Stimulated activated CD4-positive, alpha-beta T cell treated with anti-CD3 and anti-CD28 coated beads, Interleukin-12 subunit alpha, Interleukin-12 subunit beta, amount 100 ng/mL, for 48 hours (primary cell): ENCODE measurements at places on chromosomes 7 and 10.

GRCh38 chr10:101986624-101986971 is 69.4 kb downstream of the ARMH3 start:
- no peak for DNase-seq

DNA sequence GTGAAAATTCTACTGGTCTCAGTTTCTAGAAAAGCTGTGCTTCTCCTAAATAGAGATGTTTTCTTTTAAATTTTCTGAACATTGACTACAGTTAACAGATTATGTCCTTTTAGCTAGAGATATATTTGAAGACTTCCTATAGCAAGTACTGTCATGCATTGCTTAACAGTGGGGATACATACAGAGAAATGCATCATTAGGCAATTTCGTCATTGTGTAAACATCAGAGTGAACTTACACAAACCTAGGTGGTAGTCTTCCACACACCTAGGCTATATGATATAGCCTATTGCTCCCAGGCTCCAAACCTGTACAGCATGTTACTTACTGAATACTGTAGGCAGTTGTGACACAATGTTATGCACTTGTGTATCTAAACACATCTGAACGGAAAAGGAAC is 28.5 kb downstream of the PIK3CG start:
- DNase-seq, result no peak

GRCh38 chr7:12895296-12895695 is 207.9 kb downstream of the ARL4A start:
- no peak for DNase-seq

GRCh38 chr10:132927824-132928223 is 14.5 kb downstream of the CFAP46 start:
- no peak for DNase-seq

DNA sequence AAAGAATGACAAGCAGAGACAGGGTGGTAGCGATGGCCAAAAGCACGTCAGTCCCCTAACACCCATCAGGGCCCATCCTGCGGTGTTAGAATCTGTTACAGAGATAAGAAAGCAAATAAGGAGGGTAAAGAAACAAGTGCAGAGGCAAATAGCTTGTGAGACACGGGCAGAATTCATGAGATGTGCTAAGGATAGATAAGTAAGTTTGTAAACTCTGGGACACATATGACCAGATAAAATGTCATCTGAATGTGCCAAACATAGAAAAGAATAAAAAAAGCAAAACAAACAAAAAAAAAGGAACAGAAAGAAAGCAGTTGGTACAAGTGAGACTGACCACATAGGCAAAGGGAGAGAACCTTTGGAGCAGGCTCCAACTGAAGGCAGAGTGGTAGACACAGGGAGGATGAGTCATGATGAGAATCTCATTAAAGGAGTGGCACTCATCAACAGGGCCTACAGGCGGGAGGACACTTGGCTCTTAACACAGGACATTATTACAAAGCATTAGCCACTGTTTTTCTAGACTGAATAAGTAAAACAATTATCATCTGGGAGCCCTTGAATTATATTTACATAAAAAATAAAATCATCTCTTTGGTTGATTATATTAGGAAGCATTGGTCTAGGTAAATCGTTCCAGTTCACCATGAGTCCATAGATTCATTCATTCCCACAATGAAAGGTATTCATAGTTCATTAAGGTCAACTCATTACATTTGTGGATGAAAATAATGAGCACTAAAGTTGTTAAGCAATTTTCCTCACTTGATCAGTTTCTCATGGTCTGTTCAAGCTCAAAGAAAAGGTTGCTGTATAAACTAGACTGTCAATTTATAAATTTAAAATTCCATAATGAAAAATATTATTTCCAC is 21.5 kb upstream of the EPHB6 start:
- no peak for DNase-seq

DNA sequence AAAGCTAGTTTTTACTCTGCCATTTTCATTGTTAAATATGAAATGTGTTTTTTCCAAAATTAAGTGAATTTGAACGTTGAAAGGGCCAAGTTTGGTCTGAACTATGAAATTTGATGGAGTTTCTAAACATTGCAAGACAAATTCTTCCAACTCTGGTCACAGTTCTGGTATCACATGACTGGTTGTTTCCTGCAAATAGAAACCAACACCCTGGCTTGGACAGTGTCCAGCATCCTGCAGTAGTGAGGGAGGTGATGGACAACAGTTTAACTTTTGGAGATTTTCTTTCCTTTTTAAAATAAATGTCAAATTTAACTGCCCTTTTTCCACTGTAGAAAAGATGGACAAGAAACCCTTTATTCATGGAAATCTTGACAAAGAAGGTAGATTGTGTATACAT is 54.8 kb upstream of the AGBL3 start:
- no peak for DNase-seq

DNA sequence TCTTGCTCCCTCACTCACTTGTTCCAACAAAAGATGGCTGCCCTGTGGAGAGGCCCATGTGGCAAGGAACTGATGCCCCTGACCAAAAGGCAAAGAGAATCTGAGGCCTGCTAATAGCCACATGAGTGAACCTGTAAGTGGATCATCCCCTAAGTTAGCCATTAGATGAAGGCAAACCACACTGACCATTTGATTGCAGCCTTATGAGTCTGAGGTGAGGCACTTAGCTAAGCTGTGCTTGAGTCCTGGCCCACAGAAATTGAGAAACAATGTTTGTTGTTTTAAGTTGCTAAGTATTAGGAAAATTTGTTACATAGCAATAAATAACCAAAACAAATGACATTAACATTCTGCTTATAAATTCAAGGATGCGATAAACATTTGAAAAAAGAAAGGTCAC is 100.1 kb upstream of the BET1 start:
- DNase-seq, result no peak

DNA sequence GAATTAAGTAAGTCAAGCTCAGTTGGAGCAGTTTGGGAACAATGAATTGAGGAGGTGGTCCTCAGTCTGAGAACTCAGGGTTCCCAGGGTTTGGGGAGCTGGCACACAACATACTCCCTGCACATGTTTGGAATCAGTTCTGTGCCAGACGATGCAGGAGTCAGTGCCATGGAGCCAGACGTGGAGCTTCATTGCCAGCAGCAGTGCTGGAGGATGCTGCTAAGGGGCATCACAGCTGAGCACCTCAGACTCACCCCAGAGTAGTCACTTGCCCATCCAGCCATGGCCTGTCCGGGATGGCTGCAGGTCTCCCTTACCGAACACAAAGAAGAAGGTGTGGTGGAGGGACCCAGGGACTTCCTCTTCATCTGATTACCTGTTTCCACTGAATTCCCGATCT is 7.9 kb downstream of the GIMAP5 start:
- DNase-seq, result no peak

- DNase-seq, result no peak
Observed at GRCh38 chr7:125876431-125876830, 946.8 kb upstream of the POT1 start.

DNA sequence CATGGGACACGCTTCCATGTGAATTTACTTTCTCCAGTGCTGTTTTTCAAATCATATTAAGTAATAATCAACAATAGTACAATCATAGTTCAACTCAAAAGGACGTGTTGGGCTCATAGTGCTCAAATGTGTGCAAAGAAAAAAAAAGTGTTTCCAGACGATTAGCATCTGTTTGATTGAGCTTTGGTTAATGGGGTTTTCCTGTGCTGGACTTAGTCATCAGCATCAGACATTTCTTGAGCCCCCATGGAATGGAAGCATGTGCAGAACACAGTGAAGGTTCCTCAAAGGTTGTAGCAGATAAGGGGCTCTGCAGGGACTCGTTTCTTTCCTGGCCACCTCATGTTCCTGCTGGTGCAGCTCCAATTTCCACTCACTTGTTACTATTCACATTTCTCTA is 233.9 kb downstream of the PAXIP1 start:
- no peak for DNase-seq

DNA sequence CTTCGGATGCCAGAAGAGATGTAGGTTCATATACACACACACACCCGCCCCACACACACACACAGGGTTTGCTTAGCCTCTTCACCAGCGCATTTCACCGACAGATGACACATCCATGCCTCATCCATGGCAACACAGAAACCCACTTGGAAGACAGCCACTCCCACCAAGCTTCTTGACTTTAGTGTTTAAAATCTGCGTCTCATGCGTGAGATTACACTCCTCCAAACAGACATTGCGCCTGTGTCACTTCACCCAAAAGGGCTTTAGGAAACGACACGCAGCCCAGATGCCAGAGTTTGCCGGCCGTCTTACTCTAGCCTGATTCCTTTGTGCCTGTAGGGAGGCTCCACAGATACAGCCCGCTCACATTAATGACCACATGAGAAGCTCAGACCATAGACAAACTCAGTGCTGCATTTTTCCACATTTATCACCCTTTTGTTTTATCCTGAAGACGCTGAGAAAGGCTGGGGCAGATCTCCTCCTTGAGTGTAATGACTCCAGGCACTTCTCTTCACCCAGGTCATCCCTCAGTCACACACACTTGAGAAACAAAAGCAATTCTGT is 73.8 kb downstream of the DIP2C start:
- DNase-seq, result no peak

GRCh38 chr7:142853739-142854371 is 1.0 kb upstream of the EPHB6 start:
- DNase-seq, result peak; percentile 47

DNA sequence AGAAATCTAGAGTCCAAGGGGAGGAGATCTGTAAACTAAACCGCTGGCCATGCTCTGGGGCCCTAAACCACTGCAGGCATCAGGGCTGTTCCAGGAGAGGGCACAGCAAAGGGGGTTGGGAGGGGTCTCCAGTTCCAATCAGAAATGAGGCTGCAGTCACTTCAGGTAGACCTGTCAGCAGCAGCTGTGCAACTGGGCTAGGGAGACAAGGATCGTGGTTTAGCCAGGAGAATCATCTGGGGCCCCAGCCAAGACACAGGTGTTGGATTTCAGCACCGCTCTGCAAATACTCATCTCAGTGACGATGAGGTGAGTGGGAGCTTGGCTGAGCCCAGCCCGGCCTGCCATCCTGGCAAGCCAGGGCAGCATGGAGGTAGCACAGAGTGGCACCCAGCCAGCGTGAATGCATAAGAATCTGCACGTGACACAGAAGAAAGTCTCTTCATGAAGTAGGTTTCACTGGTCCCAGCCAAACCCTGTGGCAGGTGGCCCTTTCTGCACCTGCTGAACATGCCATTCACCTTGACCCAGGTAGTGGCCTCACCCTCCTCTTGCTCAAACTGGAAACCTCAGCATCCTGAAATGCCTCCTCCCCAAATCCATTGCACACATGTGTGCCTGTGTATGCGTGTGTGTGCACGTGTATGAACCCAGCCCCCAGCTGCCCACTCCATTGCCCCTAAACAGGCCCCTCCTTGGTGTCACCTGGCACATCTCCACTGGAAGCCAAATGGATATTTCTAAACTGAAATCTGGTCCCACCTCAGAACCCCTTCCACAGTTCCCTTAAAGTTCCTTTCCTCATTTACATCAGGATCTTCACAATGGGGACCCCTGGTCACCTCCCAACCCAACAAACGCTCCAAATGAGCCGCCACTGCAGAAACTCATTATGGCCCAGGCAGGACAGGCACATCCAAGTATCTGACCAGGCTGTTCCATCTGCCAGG is 9.6 kb downstream of the GPRIN2 start:
- DNase-seq, result no peak

- no peak for DNase-seq
Observed at GRCh38 chr10:43076876-43077420, at the start of gene RET. RET (plus strand) TSS chr10:43077069; CDS start chr10:43077259, 190 bp downstream.

DNA sequence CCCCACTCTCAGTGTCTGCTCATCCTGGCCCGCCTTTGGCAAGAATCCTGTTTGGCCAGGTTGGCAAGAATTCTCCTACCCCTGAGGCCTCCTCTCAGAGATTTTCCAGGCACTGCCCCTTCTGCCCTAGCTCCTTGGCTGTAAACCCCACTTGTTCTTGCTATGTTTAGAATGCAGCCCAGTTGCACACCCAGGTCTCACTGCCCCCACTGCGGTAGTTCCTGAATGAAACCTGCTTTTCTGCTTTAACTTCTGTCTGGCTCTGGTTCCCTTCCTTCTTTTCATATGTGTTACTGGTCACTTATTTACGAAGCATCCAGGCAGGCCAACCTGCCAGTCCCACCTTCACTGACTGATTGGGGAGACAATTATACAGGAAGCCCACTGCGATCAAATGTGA is 576.9 kb downstream of the GLRX3 start:
- no peak for DNase-seq

DNA sequence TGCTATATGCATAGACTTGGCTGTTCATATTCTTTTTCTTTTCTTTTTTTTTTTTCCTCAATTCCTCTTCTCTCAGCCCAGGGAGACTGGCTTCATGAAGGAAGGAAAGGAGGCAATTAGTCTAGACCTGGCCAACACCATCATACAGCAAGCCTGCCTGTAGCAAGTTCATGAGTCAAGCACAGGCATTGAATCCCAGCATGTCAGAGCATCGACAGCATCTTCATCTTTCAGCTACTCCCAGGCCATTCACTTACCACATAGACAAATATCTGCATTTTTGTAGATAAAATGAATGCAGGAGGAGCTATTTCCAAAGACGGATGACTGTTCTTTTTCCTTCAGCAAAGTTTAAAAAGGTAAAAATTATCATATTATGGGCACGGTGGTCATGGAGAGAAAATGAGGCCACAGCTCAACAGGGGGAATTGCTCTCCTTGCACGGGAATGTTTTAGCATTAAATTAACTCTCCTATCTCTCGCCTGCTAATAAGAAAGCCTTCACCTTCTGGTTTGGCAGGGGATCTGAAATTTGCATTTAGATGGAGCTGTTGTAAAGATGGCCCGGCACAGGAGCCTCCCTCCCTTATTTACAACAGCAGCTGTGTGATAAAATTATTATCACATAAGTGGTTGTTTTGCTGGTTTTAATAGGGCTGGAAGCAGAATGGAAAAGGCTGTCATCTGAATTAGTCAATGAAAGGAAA is 626.5 kb upstream of the AUTS2 start:
- DNase-seq, result no peak

DNA sequence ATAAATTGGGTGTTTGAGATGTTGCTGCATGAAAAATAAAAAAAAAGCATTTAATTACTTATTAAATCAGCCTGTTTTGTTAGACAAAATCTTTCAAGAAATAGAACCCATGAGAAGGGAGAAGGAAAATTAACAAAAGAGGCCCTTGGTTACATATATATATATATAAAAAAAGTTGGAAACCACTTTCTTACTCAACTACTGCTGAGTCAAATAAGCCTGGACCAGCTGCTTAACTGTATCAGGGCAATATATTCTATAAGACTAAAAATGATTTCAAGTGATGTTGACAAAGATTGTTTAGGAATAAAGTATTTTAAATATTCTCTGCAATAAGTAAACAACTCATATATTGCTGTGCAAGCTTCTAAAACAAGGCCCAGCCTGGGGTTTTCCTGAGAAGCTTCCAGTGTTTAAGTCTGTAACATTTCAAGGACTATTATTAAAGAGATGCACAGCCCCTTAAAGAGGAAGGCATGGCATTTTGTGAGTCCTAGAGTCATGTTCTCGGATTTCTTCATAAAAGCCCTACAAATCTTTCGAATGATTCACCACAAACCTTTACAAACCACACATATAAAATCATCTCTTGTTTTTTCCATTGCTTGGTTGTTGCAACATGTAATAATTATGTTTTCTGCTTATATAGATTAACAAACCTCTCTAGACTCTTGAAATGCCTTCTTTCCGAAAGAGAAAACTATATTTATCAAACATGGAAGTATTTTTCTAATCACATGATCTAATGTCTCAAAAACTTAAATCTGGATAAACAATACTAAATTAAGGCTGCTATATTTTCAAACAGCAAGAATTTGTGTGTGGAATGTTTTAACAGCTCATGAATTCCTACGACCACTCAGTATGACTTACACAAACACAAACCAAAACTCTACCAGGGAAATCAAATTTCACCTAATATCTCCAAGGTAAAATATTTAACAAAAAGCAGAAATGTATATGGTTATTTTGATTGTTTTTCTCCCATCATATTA is 14.3 kb downstream of the JAZF1 start:
- DNase-seq, result no peak

- DNase-seq, result no peak
Observed at GRCh38 chr10:78628976-78629375, 439.8 kb upstream of the ZMIZ1 start.
